ENCODE measurements at places on chromosomes 5 and 9.

DNA sequence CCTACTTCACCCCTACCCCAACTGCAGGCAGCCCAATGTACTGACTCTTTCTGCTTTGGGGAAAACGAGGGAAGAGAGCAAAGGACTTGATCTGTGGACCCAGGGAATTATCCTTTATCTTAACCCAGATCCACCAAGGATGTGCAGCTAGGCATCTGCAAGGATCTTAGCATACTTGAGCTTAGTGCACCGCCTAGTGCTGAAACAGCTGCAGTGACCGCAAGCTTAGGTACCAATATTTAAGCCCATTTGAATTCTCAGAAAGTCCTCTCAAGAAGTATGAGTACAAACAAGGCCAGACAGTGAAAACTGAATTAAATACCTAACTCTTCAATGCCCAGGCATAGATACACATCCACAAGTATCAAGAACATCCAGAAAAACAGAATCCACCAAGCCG lies 576.7 kb upstream of the ADAMTS16 start:
- H3K4me3 ChIP-seq = no peak overlapping the region
- no peak overlapping the region for H3K27ac ChIP-seq
- H3K4me1 ChIP-seq = no peaks in the 10 kb centered on the region
- DNase-seq = peak; percentile 49
- no peaks in the 10 kb centered on the region for H3K27me3 ChIP-seq

DNA sequence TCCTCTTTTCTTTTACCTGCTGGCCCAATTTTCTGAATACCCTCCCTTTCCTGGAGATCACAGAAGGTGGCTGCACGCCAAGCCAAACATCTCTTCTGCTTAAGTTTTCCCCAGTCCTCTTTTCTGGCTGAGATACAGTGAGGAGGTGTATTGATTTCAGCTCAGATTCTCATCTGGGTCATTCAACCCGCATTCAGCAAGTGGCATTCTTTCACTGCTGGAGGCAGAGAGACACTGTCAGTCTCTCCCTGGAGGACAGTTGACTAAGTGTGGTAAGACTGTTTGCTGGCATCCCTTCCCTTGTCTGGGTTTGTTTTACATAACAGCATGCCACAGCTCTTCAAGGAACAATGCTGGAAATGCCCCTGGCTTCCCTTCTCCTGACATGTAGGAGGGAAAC lies 60.5 kb downstream of the GABRG2 start:
- DNase-seq = peak; percentile 46
- no peak overlapping the region for H3K4me3 ChIP-seq
- no peak overlapping the region for H3K27ac ChIP-seq
- H3K36me3 ChIP-seq = no peaks in the 10 kb centered on the region

GRCh38 chr9:133467101-133467500 lies 7.3 kb downstream of the CACFD1 start:
- no peak overlapping the region for H3K4me3 ChIP-seq
- no peaks in the 10 kb centered on the region for H3K4me1 ChIP-seq
- no peak for DNase-seq
- H3K36me3 ChIP-seq = no peaks in the 10 kb centered on the region

DNA sequence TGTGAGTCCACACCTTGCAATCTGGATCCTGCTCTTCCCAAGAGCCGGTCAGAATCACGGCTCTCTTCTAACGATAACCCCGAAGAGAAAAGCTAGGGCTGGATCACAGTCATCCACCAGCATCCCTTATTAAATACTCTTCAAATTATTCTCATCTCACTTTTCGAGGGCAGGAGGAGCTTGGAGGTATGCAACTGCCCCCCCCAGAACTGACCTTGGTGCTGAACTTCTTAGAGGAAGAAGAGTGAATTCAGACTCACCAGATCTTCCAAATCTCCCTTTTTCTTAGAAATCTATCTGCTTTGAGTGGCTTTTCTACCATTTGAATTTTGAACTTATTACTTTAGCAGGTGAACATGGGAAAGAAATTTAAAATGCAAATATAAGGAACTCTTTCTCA lies 75.7 kb downstream of the MED10 start:
- DNase-seq = no peak
- H3K27ac ChIP-seq = no peak overlapping the region
- no peaks in the 10 kb centered on the region for H3K36me3 ChIP-seq

- H3K4me3 ChIP-seq = no peak overlapping the region
- no peak overlapping the region for H3K27ac ChIP-seq
- H3K27me3 ChIP-seq = no peaks in the 10 kb centered on the region
- no peaks in the 10 kb centered on the region for H3K36me3 ChIP-seq
- no peaks in the 10 kb centered on the region for H3K4me1 ChIP-seq
Observed at GRCh38 chr5:94267350-94267899, 351.0 kb downstream of the KIAA0825 start.

DNA sequence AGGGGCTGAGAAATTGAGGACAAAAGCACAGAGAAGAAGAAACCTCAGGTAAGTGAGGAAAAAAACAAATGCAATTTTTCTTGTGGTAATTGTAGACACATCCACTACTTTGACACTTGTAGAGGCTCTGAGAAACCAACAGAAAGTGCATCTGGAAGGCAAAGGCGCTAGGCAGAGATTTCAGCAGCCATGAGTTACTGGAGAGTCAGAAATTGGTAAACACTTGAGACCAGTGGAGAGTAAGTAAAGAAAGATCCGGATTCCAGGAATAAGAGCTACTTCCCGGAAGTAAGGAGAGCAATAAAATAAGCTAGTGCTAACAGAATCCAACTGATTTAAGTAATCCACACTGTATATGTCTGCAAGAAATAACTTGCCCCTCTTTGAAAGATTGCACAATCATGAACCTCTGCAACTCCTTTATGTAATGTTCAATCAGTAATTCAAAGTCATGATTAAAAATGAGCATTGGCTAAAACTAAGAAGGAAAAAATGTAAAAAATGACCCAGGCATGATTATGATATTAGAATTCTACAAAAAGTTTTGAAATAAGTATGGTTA lies 382.1 kb downstream of the CDH18 start:
- no peaks in the 10 kb centered on the region for H3K36me3 ChIP-seq
- H3K27me3 ChIP-seq = no peaks in the 10 kb centered on the region
- H3K4me3 ChIP-seq = no peak overlapping the region
- DNase-seq = no peak

GRCh38 chr5:136769900-136770684 lies 404.7 kb upstream of the TRPC7 start:
- H3K27me3 ChIP-seq = peaks cover 1% of the 10 kb centered on the region
- H3K4me3 ChIP-seq = no peak overlapping the region
- H3K36me3 ChIP-seq = no peaks in the 10 kb centered on the region
- DNase-seq = peak; percentile 53
- H3K27ac ChIP-seq = no peak overlapping the region

- DNase-seq = no peak
- no peak overlapping the region for H3K27ac ChIP-seq
- no peaks in the 10 kb centered on the region for H3K4me1 ChIP-seq
- H3K27me3 ChIP-seq = no peaks in the 10 kb centered on the region
- H3K36me3 ChIP-seq = no peaks in the 10 kb centered on the region
Observed at GRCh38 chr9:9674461-9674860, 938.3 kb downstream of the PTPRD start.

DNA sequence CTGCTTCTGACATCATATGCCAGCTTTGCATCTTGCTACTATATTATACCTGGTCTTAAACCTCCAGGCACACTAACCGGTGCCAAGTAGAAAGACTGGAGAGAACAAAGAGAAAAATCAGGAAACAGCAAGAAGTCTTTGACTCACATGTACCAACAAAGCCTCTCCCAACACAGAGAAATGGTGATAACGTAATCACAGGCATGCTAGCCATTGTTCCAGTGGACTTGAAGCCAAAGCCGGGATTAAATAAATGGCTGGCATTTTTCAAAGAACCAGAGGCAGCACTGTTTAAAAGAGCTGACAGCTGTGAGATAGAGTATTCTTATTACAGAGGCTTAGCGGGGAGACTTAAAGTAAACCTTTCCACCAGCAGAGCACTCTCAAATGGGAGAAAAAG lies 148.4 kb upstream of the NFIL3 start:
- no peak for DNase-seq
- H3K27ac ChIP-seq = no peak overlapping the region
- H3K4me1 ChIP-seq = no peaks in the 10 kb centered on the region
- H3K4me3 ChIP-seq = no peak overlapping the region
- no peaks in the 10 kb centered on the region for H3K27me3 ChIP-seq

DNA sequence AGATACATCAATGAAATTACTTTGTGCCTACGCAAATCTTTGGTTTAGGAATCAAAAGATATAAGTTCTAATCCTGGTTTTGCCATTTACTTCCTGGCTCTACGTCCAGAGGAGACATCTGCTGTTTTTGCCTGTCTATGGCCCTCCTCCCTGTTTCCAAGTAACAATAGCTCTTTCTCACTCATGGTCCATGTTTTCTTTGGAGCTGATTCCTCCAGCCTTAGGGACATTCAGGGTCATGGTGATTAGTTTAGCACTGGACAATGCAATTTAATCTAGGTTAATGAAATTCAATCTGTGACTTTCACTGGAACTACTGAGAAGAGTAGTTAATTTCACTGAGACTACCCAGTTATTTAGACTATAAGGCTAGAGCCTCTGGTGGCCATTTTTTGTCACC lies 170.6 kb downstream of the SEMA6A start:
- H3K4me3 ChIP-seq = no peak overlapping the region
- H3K4me1 ChIP-seq = no peaks in the 10 kb centered on the region
- H3K36me3 ChIP-seq = no peaks in the 10 kb centered on the region
- no peaks in the 10 kb centered on the region for H3K27me3 ChIP-seq
- DNase-seq = no peak

DNA sequence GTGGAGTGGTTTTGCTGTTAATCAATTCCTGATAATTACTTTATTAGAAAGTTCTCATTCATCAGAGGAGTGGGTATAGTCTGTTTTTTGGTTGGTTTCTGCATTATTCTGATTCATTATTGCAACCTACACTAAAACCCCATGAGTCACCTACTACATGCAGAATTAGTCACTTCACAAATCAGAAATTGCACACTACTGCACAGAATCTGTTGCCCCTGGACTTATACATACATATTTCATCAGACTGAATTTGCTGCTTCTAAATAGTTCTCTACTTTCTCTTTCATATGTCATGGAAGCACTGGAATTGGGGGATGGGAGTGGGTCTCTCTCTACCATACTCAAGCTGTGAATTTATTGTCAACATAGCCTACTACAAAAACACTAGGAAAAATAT lies 585.1 kb downstream of the DNAH5 start:
- no peaks in the 10 kb centered on the region for H3K36me3 ChIP-seq
- H3K4me3 ChIP-seq = no peak overlapping the region
- H3K27ac ChIP-seq = no peak overlapping the region
- no peaks in the 10 kb centered on the region for H3K4me1 ChIP-seq
- H3K27me3 ChIP-seq = no peaks in the 10 kb centered on the region

- no peaks in the 10 kb centered on the region for H3K36me3 ChIP-seq
- no peak overlapping the region for H3K4me3 ChIP-seq
- H3K27ac ChIP-seq = no peak overlapping the region
- no peaks in the 10 kb centered on the region for H3K27me3 ChIP-seq
- no peaks in the 10 kb centered on the region for H3K4me1 ChIP-seq
Observed at GRCh38 chr5:62328772-62329491, 22.9 kb downstream of the KIF2A start.

- no peak overlapping the region for H3K4me3 ChIP-seq
- H3K27ac ChIP-seq = no peak overlapping the region
- H3K36me3 ChIP-seq = no peaks in the 10 kb centered on the region
- no peaks in the 10 kb centered on the region for H3K27me3 ChIP-seq
- DNase-seq = no peak
- H3K4me1 ChIP-seq = peaks cover 7% of the 10 kb centered on the region
Observed at GRCh38 chr9:87564791-87565241, 67.1 kb downstream of the DAPK1 start.

GRCh38 chr9:128456613-128457061 lies 831 bp downstream of the ODF2 start:
- no peak overlapping the region for H3K27ac ChIP-seq
- H3K27me3 ChIP-seq = peaks cover 50% of the 10 kb centered on the region
- peak; percentile 79 for DNase-seq
- no peaks in the 10 kb centered on the region for H3K4me1 ChIP-seq

DNA sequence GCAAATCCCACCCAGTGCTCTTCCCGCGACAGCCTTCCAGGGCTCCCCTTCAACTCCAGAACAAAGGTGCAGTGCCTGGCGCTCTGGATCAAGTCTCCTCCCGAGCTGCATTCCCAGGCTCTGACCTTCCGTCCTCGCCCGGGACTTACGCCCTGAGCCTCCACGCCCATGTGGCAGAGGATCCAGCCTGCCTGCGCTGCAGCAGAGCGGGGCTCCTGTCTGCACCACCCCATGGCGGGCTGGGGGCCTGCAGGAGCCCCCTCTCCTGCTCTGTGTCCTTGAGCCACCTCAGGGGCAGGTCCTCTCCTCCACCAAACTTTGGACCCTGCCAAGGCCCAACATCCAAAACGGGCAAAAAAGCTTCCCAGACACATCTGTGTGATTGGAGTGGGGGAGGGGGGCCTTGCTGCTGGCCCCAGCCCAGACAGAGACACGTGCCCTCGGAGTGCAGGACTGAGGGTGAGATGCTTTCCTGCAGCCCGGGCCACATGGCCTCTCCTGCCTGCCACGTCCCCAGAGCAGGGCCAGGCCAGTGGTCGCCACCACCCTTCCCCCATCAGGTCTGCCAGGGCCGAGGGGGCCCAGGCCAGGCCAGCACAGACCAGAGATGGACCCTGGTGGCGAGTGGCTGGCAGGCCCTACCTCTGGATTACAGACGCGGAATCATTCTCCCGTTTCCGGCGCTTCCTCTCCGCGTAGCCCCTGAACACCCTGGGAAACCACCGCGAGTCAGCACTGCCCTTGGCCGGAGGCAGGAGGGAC lies 4.4 kb downstream of the NSMF start:
- H3K4me3 ChIP-seq = peak overlapping the region; percentile 34
- H3K4me1 ChIP-seq = peaks cover 22% of the 10 kb centered on the region
- no peaks in the 10 kb centered on the region for H3K27me3 ChIP-seq
- H3K36me3 ChIP-seq = peaks cover 7% of the 10 kb centered on the region
- DNase-seq = no peak
- H3K27ac ChIP-seq = 0 out of 2 replicates have a peak overlapping the region, but pooled peaks have one; percentile 30

- no peaks in the 10 kb centered on the region for H3K27me3 ChIP-seq
- peaks cover 24% of the 10 kb centered on the region for H3K36me3 ChIP-seq
- H3K4me3 ChIP-seq = no peak overlapping the region
Observed at GRCh38 chr9:126883636-126884035, 23.2 kb downstream of the ZBTB34 start.

- H3K27ac ChIP-seq = no peak overlapping the region
- no peaks in the 10 kb centered on the region for H3K4me1 ChIP-seq
- H3K4me3 ChIP-seq = no peak overlapping the region
- H3K27me3 ChIP-seq = no peaks in the 10 kb centered on the region
Observed at GRCh38 chr5:121432-121831, 29.5 kb downstream of the PLEKHG4B start.

DNA sequence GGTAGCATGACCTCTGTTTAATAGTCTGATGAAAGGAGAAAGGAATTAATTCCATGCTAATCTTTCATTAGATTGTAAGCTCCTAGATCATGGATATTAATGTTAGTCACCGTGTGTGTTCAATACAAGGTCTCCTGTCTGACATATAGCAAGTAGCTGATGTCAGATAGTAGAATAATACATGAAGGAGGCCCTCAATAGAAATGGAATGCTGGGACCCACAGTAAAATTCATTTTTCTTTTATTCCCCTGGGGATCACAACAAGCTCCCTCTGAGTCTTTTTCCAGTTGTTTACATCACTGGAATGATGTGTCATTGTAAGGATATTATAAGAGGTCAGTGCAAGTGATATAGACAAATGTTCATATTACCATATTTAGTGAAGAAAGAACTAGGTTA lies 240.3 kb upstream of the TRPC7 start:
- H3K36me3 ChIP-seq = no peaks in the 10 kb centered on the region
- no peak overlapping the region for H3K4me3 ChIP-seq
- DNase-seq = no peak
- no peaks in the 10 kb centered on the region for H3K4me1 ChIP-seq
- no peaks in the 10 kb centered on the region for H3K27me3 ChIP-seq
